ENCODE measurements at places on chromosomes 11 and 22.

DNA sequence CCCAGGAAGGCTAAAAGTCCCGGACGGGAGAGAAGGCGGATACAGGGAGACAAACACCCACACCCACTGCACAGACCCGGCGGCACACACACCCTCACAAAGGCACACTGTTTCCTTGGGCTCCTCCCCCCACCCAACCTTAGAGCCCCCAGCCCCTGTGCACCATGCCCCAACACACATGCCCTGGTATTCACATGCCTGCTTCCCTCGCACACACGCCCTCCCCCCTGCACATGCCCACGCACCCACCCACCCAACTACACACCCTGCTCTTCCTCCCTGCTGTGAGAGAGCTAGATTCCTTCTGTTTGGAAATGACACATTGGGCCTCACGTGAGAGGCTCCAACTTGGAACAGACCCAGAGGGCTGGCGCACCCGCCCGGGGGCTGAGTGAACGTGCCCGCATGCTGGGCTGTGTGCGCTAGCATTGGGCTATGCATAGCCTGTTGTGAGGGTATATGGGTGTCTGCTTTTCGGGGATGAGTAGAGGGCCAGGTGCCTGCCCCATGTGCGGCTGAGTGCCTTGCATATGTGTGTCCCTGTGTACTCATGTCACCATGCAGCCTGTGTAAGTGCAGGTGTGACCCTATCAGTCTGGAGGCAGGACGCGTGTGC is 518 bp upstream of the CHRM1 start:
- DNase-seq = no peak

- DNase-seq = no peak
Measured at GRCh38 chr11:36164506-36165250, 124.5 kb downstream of the COMMD9 start.

DNA sequence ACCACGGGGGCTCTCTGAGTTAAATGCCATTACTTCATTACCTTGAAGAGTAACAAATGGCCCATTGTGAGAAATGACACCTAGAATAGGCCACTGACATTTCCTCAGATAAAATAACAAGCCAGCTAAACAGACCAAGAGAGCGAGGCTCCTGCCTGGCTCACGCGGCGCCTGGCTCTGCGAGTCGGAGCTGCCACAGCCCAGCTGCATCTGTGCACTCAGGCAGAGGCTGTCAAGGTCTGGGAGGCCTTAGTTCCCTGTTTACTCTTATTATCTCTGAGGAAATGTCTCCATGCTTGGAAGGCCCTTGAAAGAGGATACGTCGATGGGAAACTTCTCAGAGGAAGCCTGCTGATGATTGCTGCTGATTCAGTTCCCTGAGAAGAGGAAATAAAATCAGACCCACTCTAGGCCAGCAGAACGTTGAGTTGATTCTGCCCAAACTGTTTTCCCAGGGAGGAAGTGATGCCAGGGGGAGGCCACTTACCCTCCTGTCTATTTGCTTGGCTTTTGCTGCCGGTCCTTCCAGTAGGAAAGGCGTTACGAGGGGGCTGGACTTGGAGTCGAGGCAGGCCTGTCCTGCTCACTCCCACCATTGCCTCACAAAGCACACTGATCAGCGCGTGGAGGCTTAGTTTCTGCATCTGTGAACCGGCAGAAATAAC is 208.8 kb downstream of the TBC1D22A start:
- DNase-seq = no peak

DNA sequence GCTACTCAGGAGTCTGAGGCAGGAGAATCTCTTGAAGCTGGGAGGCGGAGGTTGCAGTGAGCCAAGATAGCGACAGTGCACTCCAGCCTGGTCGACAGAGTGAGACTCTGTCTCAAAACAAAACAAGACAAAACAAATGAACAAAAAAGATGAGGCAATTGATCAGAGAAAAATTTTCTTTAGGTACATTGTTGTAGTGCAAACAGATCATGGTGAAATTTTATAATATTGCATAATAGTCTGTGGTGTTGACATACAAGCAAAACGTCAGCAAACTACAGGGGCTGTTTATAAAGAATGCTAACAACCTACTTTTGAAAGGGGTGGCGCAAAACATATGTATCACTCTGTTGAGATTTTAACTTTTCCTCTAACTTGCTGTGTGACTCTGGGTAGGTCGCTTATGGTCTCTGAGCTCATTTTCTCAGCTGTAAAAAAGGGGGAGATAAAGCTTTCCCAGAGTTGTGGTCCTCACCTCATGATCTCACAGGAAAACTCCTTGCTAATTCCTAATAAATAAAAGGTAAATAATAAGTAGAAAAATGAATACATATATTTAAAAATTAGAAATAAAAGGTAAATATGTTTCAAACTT is 64.8 kb upstream of the NUP160 start:
- no peak for DNase-seq

GRCh38 chr11:69123593-69124545 is 31.9 kb upstream of the SMIM38 start:
- DNase-seq = no peak

- no peak for DNase-seq
Measured at GRCh38 chr11:15692739-15693138, 578.0 kb downstream of the INSC start.

Data from T-helper 1 cell (primary cell).